ENCODE measurements at places on chromosomes 2 and 18. TPM values are rescaled to one million over a fixed set of nuclear protein-coding genes. Genes with fewer than 3 reads are reported as not detected.

SERPINB13 gene
- not detected for total RNA-seq

BCL2 gene
- total RNA-seq, result 21.9 TPM

CYP26B1 gene
- 2.5 TPM for total RNA-seq

RESP18 gene
- not detected for total RNA-seq

NTSR2 gene
- not detected for total RNA-seq

LAMA1 gene
- 0.27 TPM for total RNA-seq

ADCY3 gene
- total RNA-seq, result 43.8 TPM

GRCh38 chr2:18804536-18804935, 215.2 kb upstream of the NT5C1B start:
- DNase-seq, result no peak

DNA sequence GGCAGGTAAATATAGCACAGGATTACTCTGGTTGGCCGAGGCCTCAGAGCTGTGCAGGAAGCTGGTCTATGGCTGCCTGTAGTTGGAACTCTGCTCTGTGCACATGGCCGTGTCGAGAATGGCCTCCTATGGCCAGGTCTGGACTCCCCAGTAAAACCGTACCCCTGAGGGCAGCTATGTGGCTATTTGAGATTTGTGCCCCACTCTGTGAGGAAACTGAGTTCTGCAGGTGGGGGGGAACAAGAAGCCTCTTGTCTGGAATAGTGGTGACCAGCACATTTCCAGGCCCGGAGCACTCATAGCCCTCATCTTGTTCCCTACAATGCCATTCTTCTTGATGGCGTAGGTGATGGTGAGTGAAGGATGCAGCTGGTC, 15.0 kb upstream of the TEX51 start:
- no peak for DNase-seq

- no peak for DNase-seq
These were observed 1.6 kb downstream of the CASP8 start for GRCh38 chr2:201261906-201262305.

DNA sequence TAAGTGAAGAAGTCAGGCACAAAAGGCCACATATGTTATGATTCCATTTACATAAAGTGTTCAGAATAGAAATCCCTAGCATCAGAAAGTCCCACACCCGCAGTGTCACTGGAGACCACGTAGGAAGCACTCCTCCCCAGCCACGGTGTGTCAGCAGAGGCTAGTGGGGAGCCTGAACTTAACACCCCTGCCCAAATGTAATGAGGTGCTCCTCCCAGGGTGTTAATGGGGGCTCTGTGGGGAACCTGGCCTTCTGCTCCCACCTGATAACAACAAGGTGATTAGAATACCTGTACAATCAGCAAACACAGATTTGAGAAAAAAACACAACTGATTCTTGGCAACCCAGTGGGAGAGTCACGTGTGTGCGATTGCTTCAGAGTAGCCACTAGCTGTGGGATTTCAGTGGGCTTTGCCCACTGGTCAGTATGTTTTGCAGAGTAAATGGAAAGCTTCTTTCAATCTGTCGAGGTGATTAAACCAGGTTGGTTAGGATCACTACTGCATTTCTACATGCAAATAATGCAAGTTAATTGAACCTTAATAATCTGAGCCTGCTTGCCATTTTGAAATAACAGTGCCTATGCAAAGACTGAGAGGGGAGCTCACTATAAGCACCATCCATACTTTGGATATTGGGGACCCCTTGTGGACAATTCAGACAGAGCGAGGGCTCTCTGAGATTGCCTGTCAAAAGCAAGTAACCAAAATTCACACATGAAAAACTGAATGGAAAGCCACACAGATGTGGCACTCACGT, 20.6 kb upstream of the ATRAID start:
- DNase-seq, result no peak

GRCh38 chr2:159753797-159754196, 41.5 kb downstream of the MARCHF7 start:
- DNase-seq, result no peak

- DNase-seq, result no peak
These were observed 6.5 kb downstream of the RNF103 start for GRCh38 chr2:86617153-86617552.

DNA sequence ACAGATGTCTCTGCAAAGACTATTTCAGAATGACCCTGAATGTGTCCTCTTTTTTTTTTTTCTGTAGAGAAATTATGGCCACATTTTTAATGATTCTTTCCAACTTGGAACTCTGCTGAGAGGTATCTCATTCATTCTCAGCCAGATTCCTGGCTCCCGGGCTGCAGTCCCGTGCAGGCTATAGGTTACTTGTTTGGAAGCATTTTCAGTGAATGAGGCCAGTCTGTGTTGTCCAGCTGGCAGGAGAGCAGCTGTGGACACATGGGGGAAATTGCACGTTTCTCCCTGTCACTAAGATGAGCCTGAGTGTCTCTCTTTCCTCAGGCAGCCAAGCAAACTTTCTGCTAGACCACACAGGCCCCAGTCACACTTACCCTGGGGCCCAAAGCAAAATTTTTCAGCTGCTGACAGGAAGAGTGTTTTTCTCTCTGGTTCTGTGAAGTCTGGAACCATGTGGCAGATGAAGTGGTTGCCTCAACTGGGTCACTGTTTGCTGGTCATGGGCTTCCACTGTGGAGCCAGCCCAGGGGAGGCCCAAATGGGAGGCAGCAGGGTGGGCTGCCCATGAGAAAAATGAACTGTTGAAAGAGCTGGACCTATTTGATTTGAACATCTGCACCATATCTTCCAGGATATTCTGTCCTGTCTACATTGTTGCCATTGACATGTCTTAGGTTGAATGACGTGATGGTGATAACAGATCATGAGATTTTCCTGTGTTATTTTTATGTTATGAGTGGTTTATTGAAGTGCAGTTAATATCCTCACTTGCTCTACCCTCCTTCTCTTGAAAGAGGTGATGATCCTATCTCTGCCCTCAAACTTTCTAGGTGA, 431.2 kb downstream of the LPIN1 start:
- DNase-seq, result peak; percentile 87

GRCh38 chr2:990970-991369, 40.3 kb downstream of the SNTG2 start:
- DNase-seq, result no peak

DNA sequence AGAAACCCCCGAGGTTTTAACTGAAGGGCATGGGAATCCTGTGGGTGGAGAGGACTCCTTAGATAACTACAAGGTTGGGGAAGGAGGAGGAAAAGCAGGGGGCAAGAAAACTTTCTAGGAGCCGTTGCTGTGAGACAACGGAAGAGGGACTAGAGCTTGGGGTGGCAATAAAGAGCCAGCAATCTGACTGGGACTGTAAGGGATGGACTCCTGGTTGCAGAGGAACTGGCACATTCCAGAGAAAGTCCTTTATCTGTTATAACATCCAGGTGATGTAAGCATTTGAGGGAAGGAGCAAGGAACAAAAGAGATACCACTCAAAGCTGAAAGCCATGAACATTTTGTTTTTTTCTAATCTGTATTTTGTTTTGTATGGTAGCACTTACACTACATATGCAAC, 16.4 kb downstream of the CDCA7 start:
- no peak for DNase-seq

- DNase-seq, result no peak
These were observed 49.1 kb downstream of the ZEB2 start for GRCh38 chr2:144470816-144471215.

DNA sequence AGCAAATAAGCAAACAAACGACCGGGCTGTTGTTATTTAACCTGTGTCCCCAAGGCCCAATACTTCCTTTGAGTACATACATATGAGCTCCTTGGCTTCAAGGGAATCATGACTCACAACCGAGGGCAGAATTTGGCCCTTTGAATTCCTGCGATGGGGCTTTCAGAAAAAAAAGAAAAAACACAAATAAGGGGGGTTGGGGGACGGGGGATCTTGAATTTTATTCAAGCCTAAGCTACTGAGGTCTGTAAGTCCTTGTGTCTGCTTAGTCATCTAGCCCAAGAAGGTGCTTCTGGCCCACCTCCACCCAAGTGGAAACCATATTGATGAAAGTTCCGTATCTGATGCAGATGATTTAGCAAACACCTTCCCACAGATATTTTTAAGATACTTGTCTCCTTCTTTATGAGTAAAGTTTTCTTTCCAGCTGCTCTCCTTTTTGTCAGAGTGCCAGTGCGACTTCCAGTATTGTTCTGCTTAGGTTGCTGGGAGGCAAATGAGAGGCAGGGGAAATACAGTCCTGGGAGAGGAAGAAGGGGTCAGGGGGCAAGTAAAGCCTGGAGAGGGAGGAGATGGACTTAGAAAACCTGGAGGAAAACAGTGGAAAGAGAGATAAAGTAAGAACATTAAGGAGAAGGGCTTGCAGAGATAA, 169.6 kb downstream of the ZEB2 start:
- DNase-seq, result no peak

DNA sequence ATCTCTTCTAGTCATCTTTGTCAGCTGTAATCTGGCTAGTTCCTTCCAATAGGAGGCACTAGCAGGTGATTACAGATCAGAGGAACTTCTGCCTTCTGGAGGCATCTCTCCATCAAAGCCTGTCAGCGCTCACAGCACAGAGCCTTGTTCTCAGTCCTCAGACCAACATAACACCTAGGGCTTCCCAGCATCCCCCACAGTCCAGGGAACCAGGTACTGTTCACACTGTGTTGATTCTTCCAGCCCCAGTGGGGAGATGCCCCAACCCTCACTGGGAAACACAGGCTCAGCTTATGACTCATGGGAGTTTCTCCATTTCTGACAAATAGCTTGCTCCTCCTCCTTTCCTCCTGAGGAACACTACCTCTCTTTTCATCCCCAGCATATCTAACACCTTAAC, 601.7 kb downstream of the CBLN2 start:
- DNase-seq, result no peak

DNA sequence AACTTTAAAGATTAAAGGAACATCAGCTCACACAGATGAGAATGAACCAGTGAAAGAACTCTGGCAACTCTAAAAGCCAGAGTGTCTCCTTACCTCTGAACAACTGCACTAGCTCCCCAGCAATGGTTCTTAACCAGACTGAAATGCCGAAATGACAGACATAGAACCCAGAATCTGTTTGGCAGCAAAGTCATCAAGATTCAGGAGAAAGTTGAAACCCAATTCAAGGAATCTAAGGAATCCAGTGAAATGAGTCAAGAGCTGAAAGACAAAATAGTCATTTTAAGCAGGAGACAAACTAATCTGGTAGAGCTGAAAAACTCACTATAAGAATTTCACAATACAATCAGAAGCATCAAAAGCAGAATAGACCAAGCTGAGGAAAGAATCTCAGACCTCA, 72.0 kb downstream of the STRADB start:
- DNase-seq, result no peak

DNA sequence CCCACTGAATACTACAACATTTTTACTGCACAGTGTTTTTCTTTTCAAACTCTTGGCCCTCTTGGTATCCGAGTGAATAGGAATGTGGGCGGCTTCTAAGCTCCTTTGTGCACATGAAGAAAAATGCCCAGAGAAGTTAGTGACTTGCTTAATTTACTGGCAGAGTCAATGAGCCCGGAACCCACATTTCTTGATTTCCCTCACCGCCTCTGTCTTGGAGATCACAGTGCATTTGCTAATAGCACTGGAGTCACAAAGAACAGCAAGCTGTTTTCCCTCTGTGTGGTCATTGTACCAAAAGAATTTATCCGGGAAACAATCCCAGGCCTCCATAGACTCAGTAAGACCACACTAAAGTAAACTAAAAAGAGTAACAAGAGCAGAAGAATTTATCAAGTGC, 18.9 kb downstream of the STON1 start:
- DNase-seq, result no peak

GRCh38 chr2:204042401-204042800, 105.8 kb downstream of the ICOS start:
- DNase-seq, result no peak

- DNase-seq, result no peak
These were observed 845.6 kb upstream of the CNTNAP5 start for GRCh38 chr2:123179526-123179925.

DNA sequence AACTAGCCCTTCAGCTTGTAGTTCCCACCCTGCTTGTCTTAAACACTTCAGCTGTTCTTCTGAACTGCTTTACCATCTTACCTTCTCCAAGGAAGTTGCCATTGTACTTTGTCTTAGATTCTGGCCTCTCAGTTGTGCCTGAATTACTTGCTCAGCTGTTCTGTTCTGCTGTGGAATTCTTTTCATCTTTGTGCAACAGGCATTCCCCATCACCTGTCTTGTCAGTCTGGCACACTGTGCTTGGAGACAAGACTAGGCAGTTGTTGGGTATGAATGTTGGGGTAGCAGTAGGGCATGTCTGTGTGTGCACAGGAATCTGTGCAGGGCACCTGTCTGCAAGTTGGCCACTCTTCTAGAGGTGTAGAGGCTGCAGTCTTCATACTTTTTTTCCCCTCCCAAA, 38.7 kb downstream of the PHLPP1 start:
- DNase-seq, result no peak

DNA sequence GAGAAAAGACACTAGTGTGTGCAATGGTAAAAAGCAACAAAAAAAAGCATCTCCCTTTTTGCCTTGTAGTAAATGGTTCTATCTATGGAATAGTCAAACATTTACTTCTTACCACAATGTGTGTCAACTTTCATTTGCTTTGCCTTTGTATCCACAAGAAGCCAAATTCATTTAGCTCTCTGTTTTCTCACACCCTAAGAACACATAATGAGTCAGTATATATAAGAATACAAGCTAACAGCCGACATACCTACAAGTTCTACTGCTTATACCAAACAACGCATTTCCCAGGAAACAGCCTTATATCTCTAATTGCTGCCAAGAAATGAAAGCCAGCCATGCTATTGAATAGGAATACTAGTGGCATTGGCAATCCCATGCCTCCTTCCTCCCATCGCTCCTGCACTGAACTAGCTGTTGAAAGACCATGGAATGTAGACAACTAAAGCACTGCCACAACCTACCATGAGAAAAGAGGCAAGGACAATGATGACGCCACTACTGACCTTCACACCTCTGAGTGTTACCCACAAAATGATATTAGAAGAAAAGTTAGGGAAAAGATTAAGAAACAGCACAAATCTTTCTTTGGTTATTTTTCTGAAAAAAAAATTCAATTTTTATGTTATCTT, 243.9 kb downstream of the GCA start:
- no peak for DNase-seq

GRCh38 chr2:231947694-231948093, 13.8 kb upstream of the DIS3L2 start:
- no peak for DNase-seq

Data from sigmoid colon (tissue), 7 donors.